Amygdala (tissue), 56 donors: ENCODE measurements at places on chromosomes 2 and 18.

- no peak for DNase-seq
These were observed 38.1 kb downstream of the TMEM87B start for GRCh38 chr2:112093216-112093615.

- DNase-seq, result no peak
These were observed 248.6 kb upstream of the SIX2 start for GRCh38 chr2:45257820-45258219.

DNA sequence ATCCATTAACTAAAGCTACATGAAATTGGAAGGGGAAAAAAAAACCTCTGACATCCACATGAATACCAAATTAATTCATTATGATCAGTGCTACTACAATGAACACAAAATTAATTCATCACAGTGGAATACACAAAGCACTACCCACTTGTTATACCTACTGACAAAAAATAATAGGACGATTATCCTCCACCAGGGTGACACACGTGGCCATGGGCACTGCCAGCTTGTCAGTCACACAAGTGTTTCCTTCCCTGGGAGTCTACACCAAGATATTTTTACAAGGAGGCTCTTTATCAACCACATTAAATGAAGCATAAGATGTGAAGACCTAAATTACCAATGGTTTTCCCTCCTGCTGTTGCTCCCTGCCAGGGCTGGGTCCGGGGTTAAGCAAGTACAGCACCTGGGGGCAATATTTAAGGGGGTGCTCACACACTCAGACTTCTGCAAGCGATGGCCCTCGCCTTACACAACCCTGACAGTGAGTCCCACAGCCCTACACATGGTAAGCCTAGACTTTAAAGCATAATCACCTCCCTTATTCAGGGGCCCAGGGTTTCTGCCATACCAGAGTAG, 90.1 kb downstream of the TCF4 start:
- no peak for DNase-seq

GRCh38 chr2:186690786-186691185, 3.1 kb upstream of the FAM171B start:
- no peak for DNase-seq

- DNase-seq, result no peak
These were observed 13.3 kb downstream of the SERTAD2 start for GRCh38 chr2:64640153-64641044.

DNA sequence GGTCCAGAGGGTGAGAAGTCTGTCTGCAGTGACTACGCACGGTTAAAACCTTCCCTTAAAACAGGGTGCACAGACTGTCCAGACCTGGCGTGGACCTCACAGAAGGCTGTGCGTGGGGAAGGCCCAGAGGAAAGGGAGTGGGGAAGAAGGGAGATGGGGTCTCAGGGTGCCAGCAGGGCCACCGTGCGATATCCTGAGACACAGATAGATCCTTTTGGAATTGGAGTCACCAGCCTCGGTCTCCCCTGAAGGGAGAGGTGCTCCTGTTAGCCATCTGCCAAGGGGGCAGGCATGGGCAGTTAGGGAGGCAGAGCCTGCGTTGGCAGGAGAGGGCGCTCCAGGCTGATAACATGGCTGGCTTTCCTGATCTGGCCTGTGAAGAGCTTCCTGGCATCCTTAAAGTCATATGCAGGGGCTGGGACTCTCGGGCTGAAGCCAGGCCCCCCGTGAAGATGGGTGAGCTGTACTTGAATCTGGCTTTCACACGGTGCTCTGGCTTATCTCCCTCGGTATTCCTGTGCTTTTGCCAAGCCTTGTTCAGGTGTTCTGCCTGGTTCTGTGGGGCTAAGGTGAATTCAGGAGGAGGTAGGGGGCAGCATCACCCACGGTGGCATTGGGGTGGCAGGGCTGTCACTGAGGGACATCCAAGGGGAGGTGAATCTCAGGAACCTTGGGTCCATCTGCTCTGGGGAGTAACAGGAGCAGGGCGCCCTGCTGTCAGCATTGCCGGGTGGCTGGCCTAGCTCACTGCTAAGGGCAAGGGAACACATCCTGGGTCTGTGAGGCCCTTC, 107.2 kb upstream of the SMAD2 start:
- no peak for DNase-seq
